ENCODE measurements at places on chromosomes 3 and 15.

GRCh38 chr3:177013681-177014280 lies 183.5 kb downstream of the TBL1XR1 start:
- DNase-seq: no peak

- DNase-seq: no peak
These were observed 16.8 kb upstream of the NMNAT3 start for GRCh38 chr3:139694542-139694941.

DNA sequence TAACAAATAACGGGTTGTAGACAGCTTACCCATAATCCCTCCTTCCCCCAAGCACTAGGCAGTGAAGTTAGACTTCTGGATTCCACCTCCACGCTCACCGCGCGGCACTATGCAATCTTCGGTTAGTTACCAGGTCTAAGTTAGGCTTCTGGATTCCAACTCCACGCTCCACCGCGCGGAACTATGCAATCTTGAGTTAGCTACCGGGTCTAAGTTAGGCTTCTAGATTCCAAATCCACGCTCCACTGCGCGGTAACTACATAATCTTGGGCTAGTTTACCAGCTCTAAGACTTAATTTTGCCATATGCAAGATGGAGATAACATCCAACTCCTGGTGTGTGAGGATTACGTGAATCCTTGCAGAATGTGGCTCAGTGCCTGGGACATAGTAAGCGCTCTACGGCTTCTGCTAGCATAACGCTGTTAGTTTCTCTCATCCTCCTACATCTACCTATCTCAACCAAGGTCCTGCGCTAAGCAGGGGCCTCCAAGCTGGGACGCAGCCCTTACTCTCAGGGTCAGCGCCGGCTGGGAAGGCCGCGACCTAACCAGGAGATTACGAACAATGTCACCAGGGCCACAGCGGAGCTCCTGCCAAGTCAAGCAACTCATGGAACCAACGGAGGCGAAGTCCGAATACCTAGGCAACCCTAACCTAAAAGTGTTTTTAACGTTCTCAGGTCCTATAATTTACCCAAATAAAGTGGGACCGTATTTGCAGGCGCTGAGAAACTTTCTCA lies 497 bp upstream of the RPLP1 start:
- DNase-seq: no peak

- DNase-seq: no peak
These were observed 84.2 kb upstream of the LRTM1 start for GRCh38 chr3:55012091-55012490.

DNA sequence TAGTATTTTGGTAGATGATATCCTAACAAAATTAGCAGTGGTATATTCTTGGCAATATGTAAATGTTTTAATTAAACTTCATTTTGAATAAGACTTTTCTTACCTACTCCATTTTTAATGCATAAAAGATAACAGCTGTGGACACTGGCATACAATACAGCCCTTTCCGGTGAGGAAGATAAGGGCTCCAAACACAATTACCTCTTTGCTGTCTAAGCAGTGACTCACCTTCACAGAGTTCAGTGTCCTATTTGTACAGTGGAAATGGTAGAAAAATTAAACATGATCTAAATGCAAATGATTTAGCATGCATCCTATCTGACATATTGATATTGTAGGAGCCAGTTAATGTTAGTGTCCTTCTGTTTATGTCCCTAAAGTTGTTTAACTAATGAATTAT lies 969.4 kb downstream of the PLOD2 start:
- DNase-seq: no peak

- no peak for DNase-seq
These were observed 55.4 kb downstream of the BOC start for GRCh38 chr3:113266738-113267137.

DNA sequence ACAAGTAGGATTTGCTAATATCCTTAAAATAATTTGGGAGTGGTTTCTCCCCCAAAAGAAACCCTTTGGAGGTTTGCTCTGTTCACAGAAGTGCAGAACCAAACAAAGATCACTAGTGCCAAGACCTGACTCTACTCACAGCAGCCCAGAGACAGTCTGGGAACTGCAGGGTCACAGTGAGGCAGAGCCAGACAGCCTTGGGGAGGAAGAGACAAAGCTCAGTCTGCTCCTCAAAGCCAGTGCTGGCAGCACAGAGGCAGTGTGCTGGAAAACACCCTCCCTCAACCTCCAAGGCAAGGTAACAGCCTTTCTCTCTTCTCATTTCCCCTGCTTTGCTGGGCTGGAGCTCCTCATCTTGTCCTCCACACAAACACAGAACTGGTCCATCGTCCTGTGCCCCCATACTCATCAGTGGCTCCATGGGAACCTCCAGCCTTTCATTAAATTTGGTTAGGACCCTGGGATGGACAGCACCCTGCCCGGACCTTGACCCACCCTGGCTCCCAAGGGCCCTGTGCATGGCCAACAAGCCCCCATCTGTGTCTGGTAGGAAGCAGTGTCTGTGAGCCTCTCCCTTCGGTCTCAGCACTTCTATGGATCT lies 12.6 kb downstream of the RAB6B start:
- DNase-seq: no peak

DNA sequence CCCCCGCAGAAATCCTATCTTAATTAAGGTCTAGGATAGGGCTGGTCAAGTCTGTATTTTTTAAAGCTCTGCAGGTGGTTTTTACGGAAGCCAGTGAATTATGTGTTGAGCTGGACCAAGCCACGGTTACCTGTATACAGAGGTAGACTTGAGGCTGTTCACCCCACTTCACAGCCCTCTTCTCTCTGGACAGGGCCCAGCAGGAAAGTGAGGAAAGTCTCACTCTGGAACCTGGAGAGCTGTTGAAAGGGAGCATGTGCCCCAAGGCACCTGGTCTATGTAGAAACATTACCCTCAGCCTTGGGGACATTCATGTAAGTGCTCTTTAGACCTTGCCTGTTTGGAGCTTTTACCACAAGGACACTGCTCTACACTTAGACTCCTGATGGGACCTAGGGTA lies 6.9 kb downstream of the SEMA5B start:
- no peak for DNase-seq

DNA sequence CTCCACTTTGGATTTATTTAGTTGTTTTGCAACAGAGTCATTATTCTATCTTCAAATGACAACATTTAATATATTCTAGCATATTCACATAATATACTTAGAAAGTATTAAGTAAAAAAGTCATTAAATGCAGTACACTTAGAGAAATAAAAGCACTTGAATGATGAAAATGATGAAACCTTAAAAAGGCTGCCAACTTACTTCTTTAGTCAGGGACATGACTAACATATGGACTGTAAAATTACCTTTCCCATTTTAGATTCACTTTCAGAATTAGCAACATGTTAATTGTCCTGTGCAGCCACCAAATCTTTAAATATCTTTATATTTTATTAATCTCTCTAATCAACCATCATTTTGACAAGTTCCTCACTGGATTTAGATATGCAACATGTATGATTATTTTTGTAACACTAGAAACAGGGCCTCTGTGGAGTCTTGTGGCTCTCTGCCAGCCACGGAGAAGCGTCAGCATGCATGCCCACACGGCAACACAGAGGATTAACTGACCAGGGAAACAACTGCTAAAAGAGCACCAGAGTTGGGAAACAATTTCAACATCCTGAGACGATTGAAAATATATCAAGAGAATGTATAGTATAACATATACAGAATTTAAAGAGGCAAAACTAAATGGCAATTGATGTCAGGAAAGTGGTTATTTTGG lies 95.7 kb downstream of the ANO10 start:
- DNase-seq: no peak

- DNase-seq: no peak
These were observed 115.0 kb downstream of the ISL2 start for GRCh38 chr15:76451540-76451939.

GRCh38 chr15:79221696-79222095 lies 60.8 kb upstream of the ANKRD34C start:
- DNase-seq: no peak

DNA sequence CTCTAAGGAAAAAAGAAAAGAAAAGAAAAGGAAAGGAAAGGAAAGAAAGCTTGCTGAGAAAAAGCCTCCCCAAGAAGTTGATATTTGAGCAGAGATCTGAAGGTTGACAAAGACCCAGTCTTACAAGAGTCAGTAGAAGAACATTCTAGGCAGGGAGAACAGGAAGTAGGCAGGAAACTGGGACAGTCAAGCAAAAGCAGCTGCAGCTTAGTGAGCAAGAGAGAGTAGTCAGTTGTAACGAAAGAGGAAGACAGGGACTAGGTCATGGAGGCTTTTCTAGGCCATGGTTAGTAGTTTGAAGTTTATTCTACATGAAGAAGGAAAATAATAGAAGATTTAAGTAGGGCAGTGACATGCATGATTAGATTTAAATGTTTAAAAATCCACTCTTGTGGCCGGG lies 31.8 kb upstream of the KLHL6 start:
- DNase-seq: no peak

- DNase-seq: no peak
These were observed 469.7 kb downstream of the PDCD6IP start for GRCh38 chr3:34268032-34268709.

- DNase-seq: no peak
These were observed 33.7 kb downstream of the DNAH1 start for GRCh38 chr3:52349611-52350395.

Data from CD4-positive, alpha-beta T cell treated with Interleukin-4 for 1 hour (primary cell).